ENCODE measurements at places on chromosomes 3 and 15.

GRCh38 chr15:39583596-39584265 is 2.9 kb downstream of the THBS1 start:
- no peak for DNase-seq

DNA sequence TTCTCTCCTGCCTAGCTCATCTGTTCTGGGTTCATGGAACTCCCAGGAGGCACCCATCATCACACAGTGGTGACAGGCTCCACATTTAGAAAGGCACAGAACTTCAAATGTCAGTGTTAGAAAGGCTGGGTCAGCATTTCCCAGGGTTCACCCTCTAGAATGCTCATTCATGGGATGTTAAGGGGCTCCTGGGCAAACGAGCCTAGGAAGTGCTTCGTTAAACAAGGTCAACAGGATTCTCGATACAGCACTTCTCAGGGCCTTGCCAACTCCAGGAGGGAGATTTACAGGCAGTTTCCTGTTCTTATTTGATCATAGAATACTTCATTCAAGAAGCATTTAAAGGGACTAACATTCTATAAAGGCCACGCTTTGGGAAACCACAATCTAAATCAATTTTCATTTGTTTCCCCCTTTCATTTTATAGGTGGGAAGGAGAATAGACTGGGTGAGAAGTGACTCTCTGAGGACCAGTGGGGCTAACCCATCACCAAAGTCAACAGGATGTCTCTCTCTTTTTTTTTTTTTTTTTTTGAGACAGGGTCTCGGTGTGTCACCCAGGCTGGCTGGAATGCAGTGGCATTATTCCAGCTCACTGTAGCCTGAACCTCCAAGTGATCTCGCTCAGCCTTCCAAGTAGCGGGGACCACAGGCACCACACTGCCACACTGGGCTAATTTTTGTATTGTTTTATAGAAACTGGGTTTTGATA is 14.3 kb downstream of the IGDCC4 start:
- no peak for DNase-seq

DNA sequence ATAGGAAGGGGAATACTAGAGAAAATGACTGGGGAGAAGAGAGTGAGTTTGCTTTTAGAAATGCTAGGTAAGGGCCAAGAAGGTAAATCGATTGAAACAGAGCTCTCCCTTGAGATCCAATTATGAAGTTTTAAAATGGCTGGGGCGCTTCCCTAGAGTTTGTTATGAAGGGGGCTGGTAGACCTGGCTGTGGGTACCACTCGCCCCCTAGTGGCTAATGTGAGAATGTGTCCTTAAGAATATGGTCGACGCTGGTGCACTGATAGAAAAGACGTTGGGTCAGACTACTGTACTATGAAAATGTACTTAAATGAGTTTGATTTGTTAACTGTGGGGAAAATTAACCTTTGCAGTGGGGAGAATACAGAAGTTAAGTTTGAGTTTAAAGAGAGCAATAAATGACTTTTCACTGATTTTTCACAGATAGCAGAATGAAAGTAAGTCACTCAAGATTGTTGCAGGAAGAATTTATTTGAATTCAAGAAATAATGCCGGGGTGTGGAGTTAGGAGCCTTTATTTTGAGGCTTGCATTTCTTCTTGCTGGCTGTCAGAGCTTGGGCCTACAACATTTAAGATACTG is 9.2 kb downstream of the TMPRSS7 start:
- peak; percentile 1 for DNase-seq

GRCh38 chr15:73952913-73953750 is 26.9 kb downstream of the LOXL1 start:
- no peak for DNase-seq

DNA sequence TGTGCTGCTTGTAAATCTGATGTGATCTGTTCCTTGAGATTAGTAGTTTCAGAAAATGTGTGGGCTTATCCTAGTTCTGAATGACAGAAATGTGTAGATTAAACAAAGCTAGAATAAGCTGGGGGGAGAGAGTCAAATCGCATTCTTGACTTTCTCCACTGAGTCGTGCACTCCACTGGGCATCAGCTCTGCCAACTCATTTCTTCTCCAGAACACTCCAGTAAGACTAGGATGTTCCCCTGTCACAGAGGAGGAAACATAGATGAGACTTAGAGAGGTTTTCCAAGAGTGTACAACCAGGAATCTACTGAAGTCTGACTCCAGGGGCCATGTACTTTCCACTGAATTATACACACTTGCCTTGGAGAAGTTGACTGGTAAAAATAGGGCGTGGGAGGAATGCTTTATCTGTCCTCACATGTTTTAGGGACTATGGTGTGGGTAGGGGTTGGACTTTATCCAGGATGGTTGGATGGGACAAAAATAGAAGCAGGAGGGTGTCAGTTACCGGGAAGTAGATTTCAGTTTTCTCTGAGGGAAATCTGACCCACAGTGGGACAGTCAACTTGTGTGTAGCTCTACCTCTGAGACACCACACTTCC is 298.2 kb downstream of the UBE2E2 start:
- no peak for DNase-seq

- DNase-seq = peak; percentile 6
Measured at GRCh38 chr15:84878504-84878903, 6.0 kb upstream of the SLC28A1 start.

- DNase-seq = no peak
Measured at GRCh38 chr15:71103102-71103676, 12.1 kb upstream of the THSD4 start.

- no peak for DNase-seq
Measured at GRCh38 chr3:65004795-65005295, 317.0 kb upstream of the ADAMTS9 start.

GRCh38 chr15:22780267-22780666 is 6.2 kb upstream of the NIPA1 start:
- no peak for DNase-seq

DNA sequence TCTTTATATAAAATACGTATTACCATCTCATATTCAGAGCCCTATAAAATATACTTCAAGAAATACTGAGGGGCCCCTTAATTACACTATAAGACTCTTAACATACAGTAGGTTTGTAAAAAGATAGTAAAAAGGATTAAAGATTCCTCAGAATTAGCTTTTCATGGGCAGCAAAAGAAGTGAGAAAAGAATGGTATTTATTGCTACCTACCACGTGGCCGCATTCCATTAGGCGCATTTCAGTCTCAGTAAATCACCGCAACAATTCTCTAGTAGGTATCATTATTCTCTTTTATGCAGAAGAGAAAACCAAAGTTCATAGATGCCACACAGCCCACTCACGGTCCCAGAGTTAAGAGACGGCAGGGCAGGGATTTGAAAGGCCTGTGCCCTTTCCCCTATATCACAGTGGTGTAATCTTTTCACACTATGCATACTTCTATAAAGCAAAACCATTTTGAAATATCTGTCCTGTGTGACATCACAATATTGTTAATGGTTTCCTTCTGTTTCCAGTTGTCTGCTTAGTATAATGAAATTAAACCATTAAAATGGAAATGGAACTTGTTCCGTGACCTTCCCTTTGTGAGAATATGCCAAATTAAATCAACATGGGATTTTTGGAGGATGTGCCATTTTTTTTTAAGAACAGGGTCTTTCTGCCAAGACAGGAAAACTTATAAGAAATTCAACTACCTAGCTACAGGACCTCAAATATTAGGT is 1072.2 kb downstream of the FHIT start:
- no peak for DNase-seq

GRCh38 chr3:63607716-63608115 is 44.8 kb upstream of the SNTN start:
- no peak for DNase-seq

DNA sequence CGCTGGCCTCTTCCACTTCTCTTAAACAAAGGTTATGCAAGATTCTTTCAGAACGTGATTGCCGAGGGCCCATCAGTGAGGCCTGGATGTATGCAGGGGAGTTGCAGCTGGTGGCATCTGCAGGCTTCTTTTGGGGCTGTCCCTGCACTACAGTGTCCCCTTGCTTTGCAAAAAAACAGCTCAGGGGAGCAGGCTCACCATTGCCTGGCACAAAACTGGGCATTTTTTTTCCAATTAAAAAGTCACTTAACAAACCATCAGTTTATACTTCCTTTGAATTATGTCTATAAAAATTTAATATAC is 148.6 kb downstream of the ATP10A start:
- DNase-seq = no peak

GRCh38 chr3:98449606-98450193 is 13.3 kb upstream of the OR5K1 start:
- no peak for DNase-seq

DNA sequence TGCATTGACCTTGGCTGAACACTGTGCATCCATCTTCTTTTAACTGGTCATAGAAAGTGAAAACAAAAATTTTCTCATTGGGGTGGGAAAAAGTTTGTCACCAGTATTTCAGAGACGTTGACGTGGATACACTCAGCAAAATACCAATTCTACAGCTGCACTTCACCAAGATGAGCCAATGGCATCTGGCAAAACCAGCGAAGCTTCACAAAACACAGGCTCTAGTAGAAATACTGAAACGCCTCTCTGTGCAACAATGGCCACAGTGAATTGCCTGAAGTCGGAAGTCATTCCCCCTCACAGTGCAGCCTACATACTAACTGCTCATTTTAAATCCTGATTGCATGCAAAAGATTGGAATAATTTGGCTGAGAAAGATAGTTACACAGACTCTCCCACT is 17.0 kb downstream of the PCYT1A start:
- DNase-seq = no peak

DNA sequence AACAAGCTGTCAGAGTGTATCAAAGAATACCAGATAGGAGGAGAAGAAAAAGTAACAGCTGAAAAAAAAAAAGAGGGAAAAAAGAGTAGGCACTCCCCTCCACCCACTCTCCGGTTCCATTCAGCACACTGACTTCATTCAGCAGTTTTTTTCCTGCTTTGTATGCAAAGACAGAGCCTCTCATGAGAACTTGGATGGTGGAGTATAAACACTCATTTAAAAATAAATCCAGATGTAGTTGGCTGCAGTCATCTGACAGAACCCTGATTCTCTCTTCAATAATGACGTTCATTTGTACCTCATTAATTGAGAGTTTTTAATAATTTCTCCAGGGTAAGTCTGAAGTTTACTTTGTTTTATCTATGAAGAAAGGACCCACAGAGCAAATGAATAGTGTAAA is 81.0 kb downstream of the TMEM108 start:
- no peak for DNase-seq

- DNase-seq = no peak
Measured at GRCh38 chr3:195893516-195893915, 14.8 kb downstream of the TNK2 start.

- no peak for DNase-seq
Measured at GRCh38 chr3:123386477-123387040, 62.3 kb downstream of the ADCY5 start.

DNA sequence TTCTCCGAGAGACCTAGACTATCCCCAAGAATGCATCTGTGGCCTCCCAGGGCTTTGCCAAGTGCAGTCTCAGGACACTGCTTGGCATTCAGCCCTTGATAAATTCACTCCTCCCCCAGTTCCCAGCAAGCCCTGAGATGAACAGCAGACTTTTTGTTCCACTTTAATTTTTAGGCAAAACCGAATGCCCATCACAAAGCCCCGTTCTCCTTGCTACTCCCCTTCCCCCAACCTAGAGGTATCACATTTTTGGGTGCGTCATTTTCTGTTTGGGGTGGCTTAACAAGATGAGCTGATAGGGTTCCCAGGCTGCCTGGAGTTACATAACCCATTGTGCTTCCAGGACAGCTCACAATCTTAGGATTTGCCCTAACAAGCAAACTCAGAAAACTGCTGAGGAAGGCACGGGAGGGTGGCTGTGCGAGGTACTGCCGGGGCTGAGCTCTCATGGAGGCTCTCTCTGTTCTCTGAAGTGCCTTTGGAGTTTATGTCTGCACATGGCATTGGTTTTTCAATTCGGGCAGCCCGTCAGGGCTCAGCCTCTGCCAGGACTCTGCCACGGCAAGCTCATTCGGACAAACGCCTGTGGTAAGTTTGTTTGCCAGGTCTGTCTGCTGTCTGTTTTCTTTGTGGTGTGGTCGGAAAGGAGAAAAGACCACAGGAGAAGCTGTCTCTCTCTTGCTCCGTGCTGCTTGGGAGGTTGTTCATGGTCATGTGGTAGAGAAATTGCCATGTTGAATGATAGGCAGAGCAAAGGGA is at the start of gene TRAK1:
Gene TRAK1, plus strand, starts transcription at position 385 of the 759 bp plus-strand sequence. Its CDS starts 113 bp downstream, at position 498.
- no peak for DNase-seq

GRCh38 chr3:187616307-187616972 is 53.8 kb downstream of the SST start:
- no peak for DNase-seq

DNA sequence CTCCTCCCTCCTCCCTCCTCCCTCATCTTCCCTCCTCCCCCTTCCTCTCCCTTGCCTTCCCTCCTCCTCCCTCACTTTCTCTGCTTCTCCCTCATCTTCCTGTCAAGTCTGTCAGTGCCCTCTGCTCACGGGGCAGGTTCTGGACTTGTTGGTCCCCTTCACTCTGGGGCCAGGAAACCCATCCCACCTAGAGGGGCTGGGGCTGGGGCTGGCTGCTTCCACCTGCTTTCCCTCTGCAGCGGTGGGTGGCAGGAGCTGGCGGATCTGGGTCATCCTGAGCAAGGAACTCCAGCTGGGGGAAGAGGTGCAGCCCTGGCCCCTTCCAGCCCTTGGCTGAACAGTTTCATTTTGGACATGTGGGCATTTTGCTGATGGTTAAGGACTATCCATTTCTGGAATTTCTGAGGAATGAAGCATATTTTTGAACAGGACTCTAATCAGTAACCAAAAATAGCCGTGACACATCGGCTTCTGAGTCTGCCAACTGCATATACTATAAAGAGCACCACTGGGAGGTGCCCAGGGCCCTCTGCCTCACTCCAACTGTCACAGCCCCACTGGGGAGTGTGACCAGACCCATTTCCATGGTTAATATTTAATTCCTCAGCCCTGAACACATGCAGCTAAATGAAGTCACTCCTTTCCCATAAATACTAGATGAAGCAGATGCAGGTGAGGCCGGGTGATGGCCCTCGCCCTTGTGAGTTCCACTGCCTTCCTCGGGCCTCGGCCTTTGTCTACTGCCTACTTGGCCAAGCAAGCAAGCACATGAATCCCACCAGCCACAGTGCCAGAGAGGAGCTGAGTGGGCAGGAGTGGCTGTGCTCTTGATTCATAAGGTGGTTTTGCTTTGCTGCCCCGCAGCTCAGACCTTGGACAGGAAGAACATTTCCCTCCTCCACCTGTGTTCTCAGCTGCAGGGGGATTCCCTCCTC is 39.8 kb downstream of the CHDH start:
- DNase-seq = no peak

GRCh38 chr3:50295553-50296431 is 3.4 kb downstream of the HYAL3 start:
- DNase-seq = no peak

- DNase-seq = no peak
Measured at GRCh38 chr3:169077394-169077906, 586.1 kb downstream of the MECOM start.

DNA sequence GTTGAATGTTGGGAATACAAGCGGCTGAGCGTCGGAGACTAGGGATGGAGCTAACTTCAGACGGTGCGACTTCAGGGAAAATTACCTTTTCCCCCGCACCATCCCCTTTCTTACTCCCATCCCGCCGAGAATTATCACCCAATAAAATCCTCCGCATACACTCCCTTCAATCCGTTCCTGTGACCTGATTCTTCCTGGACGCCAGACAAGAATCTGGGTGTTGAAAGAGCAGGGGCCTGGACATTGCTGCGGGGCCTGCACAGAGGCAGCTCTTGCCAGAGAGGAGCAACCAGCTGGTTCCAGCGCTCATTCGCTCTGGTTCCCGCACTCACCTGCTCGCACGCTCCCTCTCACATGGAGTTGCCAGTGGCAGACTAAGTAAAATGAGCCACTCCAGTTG is 241.9 kb downstream of the ALCAM start:
- DNase-seq = no peak

All from stimulated activated CD4-positive, alpha-beta T cell treated with anti-CD3 and anti-CD28 coated beads, Interleukin-1b, Interleukin-23, amount 100 ng/mL, for 1 hour (primary cell).